ENCODE measurements at places on chromosomes 3 and 15.

GRCh38 chr15:26773917-26774316 lies 1.1 kb upstream of the GABRB3 start:
- DNase-seq: no peak

DNA sequence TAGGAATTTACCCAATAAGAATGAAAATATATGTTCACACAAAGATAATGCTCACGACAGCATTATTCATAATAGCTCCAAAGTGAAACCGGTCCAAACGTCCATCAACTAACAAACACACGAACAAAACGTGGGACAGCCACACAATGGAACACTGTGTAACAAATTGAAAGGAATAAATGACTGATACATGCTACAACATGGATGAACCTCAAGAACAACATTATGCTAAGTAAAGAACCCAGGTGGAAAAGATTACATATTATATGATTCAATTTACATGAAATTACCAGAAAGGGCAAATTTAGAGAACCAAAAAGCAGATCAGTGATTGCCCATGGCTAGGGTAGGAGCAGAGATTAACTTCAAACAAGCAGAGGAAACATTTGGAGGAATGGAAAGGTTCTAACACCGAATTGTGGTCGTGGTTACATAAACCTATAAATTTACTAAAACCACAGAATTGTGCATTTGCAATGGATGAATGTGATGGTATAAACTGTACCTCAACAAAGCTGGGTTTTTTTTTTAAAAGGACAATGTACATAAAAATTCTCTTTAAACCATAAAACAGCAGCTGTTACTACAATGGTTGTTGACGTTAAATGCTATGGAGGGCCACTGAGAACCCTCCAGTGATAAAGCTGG lies 76.3 kb downstream of the XXYLT1 start:
- DNase-seq: no peak

GRCh38 chr15:68278595-68279405 lies 1.3 kb downstream of the FEM1B start:
- DNase-seq: peak; percentile 7

- DNase-seq: no peak
These were observed 547.6 kb downstream of the FOXP1 start for GRCh38 chr3:71035886-71036285.

- no peak for DNase-seq
These were observed 130.6 kb downstream of the FAM174B start for GRCh38 chr15:92524874-92525565.

GRCh38 chr15:70214276-70214675 lies 116.6 kb upstream of the TLE3 start:
- no peak for DNase-seq

GRCh38 chr3:33438881-33439545 lies 1.2 kb downstream of the UBP1 start:
- DNase-seq: no peak

DNA sequence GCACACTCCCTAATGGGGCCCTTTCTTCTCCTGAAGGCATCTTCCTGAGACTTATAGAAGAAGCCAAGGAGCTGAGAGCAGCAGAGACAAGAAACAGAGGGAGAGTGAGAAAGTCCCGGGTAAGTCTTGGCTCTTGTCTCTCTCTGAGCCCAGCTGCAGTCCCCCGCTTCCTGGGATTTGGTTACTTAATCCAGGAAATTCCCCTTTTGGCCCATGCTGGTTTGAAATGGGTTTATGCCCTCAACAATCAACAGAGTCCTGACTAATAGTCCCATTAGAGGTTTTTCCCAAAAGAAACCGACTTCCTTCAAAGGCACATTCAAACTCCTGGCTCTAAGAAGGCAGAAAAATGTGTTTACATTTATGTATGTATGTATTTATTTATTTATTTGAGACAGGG lies 22.0 kb downstream of the TMEM158 start:
- DNase-seq: no peak

GRCh38 chr15:69924531-69924930 lies 173.2 kb downstream of the TLE3 start:
- DNase-seq: no peak

DNA sequence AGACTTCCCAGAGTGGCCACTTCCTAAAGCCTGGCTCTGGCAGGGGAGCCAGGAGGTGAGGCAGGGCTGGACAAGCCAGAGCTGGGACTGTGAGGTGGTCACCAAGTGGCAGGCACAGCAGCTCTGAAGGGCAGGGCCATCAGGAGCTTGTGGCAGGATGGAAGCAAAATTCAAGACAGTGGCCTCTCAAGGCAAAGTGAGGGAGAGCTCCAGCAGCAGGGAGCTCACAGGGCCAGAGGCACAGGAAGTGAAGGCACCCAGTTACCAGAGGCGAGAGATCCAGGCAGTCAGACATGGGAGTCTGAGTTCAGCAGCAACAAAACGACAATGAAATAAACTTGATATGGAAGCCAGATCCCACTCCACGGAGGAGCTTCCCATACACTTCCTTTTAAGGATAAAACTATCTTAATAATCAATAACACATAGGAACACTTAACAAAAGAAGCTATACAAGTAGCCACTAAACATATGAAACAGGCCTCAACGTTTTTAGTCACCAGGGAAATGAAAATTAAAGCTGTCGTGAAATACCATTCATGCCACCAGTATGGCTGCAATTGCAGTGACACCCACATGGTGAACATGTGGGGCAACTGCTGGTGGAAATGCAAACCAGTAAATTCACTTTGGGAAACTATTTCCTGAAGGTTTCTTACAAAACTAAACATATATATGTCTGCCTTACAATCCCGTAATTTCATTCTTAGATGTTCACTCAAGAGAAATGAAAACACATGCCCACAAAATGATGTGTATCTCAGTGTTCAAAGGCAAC lies 35.4 kb upstream of the TMEM158 start:
- DNase-seq: no peak

- DNase-seq: peak; percentile 37
These were observed 43.9 kb downstream of the BHLHE40 start for GRCh38 chr3:5022966-5023776.

- no peak for DNase-seq
These were observed 14.8 kb downstream of the EXD1 start for GRCh38 chr15:41215708-41216107.

GRCh38 chr3:126358816-126359181 lies 1.6 kb upstream of the KLF15 start:
- no peak for DNase-seq

GRCh38 chr15:88610701-88611231 lies 10.4 kb upstream of the AEN start:
- DNase-seq: no peak

- no peak for DNase-seq
These were observed 19.2 kb downstream of the P3H2 start for GRCh38 chr3:190101320-190102011.

DNA sequence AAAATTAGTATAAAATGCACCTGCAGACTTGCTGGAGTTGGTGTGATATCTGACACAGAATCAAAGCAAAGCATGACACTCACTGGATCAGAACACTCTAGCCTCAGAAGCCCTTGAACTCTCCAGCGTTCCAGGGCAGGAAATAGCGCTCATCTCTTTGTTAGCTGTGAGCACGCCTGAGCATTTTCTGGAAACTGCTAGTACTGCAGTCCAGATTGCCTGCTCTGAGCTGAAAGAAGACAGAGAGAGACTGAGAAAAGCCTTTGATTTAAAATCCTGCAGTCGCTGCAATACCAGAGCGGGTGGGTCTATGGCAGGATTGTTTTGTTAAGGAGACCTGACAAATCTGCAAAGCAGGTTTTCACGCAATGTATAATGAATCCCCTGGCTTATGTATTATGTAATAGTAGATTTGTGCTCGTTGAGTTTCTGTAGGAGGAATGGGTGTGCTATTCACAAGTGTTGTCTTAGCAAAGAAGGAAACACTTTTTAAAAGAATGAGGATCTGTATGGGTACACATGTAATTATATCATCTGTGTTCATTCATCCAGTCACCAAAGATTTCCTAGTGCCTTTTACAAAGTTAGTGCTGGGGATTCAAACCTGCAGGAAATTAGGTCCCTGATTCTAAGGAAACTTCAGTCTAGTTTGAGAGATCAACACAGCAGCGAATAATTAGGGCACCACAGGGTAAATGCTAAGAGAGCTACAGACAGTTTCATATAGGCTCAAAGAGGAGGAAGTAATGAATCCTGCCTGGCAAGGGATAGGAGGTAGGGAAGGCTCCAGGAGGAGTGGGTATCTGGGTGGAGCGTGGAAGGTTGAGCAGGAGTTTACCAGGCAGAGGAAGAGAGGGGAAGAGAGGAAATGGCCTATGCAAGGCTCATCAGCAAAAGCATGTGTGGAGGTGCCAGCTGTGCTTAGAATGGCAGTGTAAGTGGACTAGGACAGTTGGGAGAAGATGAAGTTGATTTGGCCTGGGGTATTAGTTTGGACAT lies 26.1 kb upstream of the MGLL start:
- no peak for DNase-seq

DNA sequence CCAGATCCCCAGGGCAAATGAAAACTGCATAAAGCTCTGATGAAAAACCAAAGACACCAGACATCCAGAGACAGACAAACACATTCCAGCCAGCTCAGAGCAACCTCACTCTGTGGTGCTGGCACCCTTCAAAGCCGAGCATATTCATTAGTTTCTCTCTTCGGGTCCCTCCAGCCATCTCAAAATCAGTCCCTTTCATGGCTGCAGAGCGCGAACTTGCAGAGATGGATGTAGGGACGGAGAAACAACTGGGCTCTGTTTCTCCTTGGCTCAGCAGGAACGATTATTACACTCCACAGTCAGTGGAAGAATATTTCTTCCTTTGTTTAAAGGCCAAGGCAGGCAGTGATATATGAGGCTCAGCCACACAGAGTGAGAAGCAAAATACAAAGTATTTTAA lies 50.4 kb upstream of the SYN2 start:
- DNase-seq: no peak

DNA sequence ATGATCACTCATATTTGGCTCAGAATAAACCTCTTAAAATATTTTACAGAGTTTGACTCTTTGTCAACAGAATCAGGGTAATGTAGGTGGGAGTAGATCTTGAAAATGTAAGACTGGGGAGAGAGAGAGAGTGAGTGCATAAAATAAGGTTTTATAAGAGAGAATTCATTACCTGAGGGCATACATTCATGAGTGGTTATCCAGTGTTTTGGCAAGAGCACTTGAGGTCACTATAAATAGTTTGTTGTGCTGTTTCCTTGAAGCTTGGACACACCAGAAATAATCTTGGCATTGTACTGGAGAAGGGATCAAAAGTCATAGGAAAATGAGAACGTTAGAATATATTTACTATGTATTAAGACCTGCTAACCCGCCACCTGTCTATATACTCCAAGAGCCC lies 33.4 kb downstream of the SLC28A2 start:
- DNase-seq: no peak

DNA sequence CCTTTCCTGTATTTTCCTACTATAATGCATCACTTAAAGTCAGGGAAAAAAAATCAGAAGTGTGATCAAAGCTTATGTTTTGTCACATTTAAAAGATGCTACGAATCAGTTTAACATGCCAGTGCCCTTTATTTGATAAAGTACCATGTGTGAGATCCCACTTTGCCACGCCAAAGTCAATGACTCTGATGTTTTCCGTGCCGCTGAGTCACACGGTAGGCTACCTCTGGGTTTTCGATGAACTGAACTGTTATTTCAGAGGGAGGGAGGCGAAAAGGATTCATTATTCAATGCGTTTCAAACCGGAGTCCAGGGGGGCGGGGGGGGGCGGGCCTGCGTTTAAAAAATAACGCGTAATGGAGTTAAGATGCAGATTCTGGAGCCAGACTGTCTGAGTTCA lies 203.0 kb downstream of the ABHD5 start:
- DNase-seq: no peak

- DNase-seq: peak; percentile 55
These were observed 16.1 kb upstream of the SEMA4B start for GRCh38 chr15:90184786-90185704.

GRCh38 chr3:23646184-23646920 lies 159.4 kb upstream of the UBE2E1 start:
- no peak for DNase-seq

DNA sequence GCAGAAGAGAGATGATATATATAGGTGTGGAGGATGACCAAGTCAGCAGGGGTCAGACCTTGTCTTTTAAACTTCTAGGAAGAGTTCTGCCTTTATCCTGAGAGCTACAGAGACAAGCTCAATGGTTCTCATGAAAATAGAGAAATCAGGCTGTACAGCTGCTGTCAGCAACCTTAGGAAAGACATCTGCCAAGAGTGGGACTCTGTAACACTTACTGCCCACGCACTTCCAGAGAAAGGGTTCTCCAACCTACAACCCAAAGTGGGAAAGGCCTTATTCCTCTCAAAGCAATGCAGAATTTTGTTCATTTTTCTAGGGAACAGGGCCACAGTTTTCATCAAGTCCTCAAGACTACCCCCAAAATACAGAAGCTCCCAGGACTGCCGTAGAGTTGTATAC lies 138.7 kb downstream of the STT3B start:
- DNase-seq: no peak

DNA sequence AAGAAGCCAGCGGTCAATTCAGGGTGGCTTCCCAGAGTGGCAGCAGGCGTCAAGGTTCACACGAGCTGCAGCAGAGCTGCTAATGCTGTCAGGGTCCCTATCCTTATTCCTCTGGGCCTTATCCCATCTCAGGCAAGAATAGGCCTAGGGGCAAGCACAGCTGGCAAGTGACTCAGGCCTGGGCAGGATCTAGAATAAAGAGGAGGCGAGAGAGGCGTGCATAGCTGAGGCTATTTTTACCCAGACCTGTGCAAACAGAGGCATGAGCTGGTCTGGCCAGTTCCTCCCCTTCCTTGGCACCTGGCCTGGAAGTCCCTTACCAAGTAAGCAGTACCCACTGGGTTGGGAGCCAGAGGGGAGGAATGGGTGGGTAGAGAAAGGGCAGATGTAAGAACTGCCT lies 12.2 kb upstream of the VIPR1 start:
- DNase-seq: no peak

GRCh38 chr3:138942271-138942670 lies 4.7 kb downstream of the FOXL2 start:
- DNase-seq: no peak

- no peak for DNase-seq
These were observed 29.5 kb upstream of the NRROS start for GRCh38 chr3:196609805-196610515.

DNA sequence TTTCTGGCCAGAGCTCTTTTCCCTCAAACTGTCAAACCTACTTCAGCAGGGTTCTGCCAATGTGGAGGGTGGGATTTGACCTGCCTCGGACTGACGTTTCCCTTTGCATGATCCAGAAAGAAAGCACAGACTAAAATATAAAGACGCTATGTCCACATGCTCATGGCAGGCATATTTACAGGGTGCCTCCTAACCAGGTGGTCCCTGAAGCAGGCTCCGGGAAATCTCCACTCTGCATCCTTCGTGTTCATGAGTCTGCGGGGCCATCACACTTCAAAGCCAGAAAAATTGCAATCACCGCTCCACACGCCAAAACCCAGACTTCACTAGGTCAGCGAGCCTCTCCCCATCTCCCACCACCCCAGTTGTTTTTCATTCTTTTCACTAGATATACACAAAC lies 143.3 kb upstream of the IGF1R start:
- no peak for DNase-seq

Data from activated naive CD4-positive, alpha-beta T cell treated with Interleukin-2 at 50 U/mL for 16 hours (primary cell).